ENCODE measurements at places on chromosomes 1 and 21.
A peak's percentile ranks its signal among the peaks of the same experiment; 100 is the strongest.

GRCh38 chr1:212225871-212226302, 59.3 kb upstream of the PPP2R5A start:
- H3K27ac ChIP-seq = no peak overlapping the region
- H3K36me3 ChIP-seq = no peaks in the 10 kb centered on the region

- peaks cover 32% of the 10 kb centered on the region for H3K36me3 ChIP-seq
- H3K27ac ChIP-seq = no peak overlapping the region
- no peaks in the 10 kb centered on the region for H3K27me3 ChIP-seq
- H3K4me1 ChIP-seq = peaks cover 6% of the 10 kb centered on the region
- DNase-seq = peak; percentile 83
- H3K4me3 ChIP-seq = no peak overlapping the region
These were observed 9.2 kb upstream of the GALE start for GRCh38 chr1:23809751-23810171.

GRCh38 chr1:8604041-8604945, 213.1 kb downstream of the RERE start:
- no peaks in the 10 kb centered on the region for H3K27me3 ChIP-seq
- no peak for DNase-seq
- H3K27ac ChIP-seq = no peak overlapping the region
- peaks cover 11% of the 10 kb centered on the region for H3K4me1 ChIP-seq
- no peaks in the 10 kb centered on the region for H3K36me3 ChIP-seq
- no peak overlapping the region for H3K4me3 ChIP-seq

DNA sequence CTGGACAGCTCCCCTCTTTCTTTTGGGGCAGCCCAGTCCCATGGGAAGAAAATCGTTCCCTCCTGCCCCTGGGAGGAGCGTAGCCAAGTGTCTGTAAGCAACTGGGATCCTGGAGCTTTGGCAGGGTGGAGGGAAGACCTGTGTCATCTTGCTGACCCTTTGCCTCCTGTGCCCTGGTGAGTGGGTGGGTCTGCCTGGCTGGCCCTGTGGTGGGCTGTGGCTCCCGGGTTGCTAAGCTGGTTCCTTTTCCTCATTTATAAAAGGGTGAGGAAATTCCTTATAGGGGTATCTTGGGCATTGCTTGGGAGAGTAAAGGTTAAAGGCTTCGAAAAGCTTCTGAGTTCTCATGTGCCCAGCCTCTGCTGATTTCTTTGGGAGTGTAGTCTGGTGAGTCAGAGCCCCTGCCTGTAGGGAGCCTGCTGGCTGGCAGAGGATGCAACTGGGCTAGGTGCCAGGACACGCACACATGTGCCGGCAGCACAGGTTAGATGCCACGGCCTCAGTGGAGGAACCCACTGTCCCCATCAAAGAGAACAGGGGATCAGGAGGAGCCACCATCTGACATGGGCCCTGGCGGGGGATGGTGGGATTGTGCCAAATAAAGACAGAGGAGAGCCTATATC, 85.2 kb downstream of the ARHGEF10L start:
- no peaks in the 10 kb centered on the region for H3K27me3 ChIP-seq
- H3K27ac ChIP-seq = peak overlapping the region; percentile 79
- H3K4me1 ChIP-seq = no peaks in the 10 kb centered on the region
- DNase-seq = peak; percentile 83
- H3K4me3 ChIP-seq = no peak overlapping the region
- H3K36me3 ChIP-seq = peaks cover 79% of the 10 kb centered on the region

GRCh38 chr1:230270185-230270558, 156.0 kb downstream of the PGBD5 start:
- no peak for DNase-seq
- no peaks in the 10 kb centered on the region for H3K27me3 ChIP-seq
- no peak overlapping the region for H3K4me3 ChIP-seq
- H3K36me3 ChIP-seq = peaks cover 7% of the 10 kb centered on the region
- H3K4me1 ChIP-seq = peaks cover 11% of the 10 kb centered on the region
